Left renal cortex interstitium (tissue), 4 donors: ENCODE measurements at places on chromosomes 6 and 20. TPM values are rescaled to one million over a fixed set of nuclear protein-coding genes. Genes with fewer than 3 reads are reported as not detected.

PRELID3B gene
- polyA plus RNA-seq, result 74.0 TPM

GCNT2 gene
- 13.9 TPM for polyA plus RNA-seq

COL20A1 gene
- polyA plus RNA-seq, result 0.92 TPM

CD24 gene
- 856 TPM for polyA plus RNA-seq

ADGRF5 gene
- 27.1 TPM for polyA plus RNA-seq

NRSN1 gene
- polyA plus RNA-seq, result 0.88 TPM

C6orf132 gene
- polyA plus RNA-seq, result 5.0 TPM

SNAP25 gene
- polyA plus RNA-seq, result 13.2 TPM

XKR7 gene
- polyA plus RNA-seq, result 0.20 TPM

HDAC2 gene
- 267 TPM for polyA plus RNA-seq

HLA-DMB gene
- 67.0 TPM for polyA plus RNA-seq

PRIM2 gene
- polyA plus RNA-seq, result 17.0 TPM

RHAG gene
- 0.84 TPM for polyA plus RNA-seq

CDSN gene
- not detected for polyA plus RNA-seq

GCM1 gene
- 0.25 TPM for polyA plus RNA-seq

CRISP3 gene
- polyA plus RNA-seq, result 0.49 TPM

EMILIN3 gene
- polyA plus RNA-seq, result 11.1 TPM

SLC17A3 gene
- polyA plus RNA-seq, result 0.79 TPM

SMOC2 gene
- polyA plus RNA-seq, result 18.9 TPM

LY6G6D gene
- polyA plus RNA-seq, result 0.65 TPM

PPP1R14C gene
- 23.3 TPM for polyA plus RNA-seq

C6orf15 gene
- not detected for polyA plus RNA-seq

IL20RA gene
- polyA plus RNA-seq, result 1.4 TPM

HSPA1L gene
- polyA plus RNA-seq, result 4.2 TPM

ZFP57 gene
- 0.21 TPM for polyA plus RNA-seq

POLR1C gene
- polyA plus RNA-seq, result 33.9 TPM

KHDC1 gene
- polyA plus RNA-seq, result 9.9 TPM

PTCRA gene
- polyA plus RNA-seq, result 0.27 TPM

SIRT5 gene
- 19.3 TPM for polyA plus RNA-seq

RAB5IF gene
- 56.5 TPM for polyA plus RNA-seq

DYNLT2 gene
- 10.9 TPM for polyA plus RNA-seq

PBOV1 gene
- polyA plus RNA-seq, result not detected

SPO11 gene
- not detected for polyA plus RNA-seq

NTSR1 gene
- polyA plus RNA-seq, result 1.6 TPM

PRDM1 gene
- polyA plus RNA-seq, result 2.4 TPM

RPS21 gene
- polyA plus RNA-seq, result 820 TPM

TNNC2 gene
- 0.95 TPM for polyA plus RNA-seq

SEC23B gene
- 65.4 TPM for polyA plus RNA-seq

SIRPD gene
- polyA plus RNA-seq, result 0.17 TPM

TXLNB gene
- polyA plus RNA-seq, result 2.5 TPM

PNLDC1 gene
- not detected for polyA plus RNA-seq

SRSF3 gene
- 540 TPM for polyA plus RNA-seq

SLC13A3 gene
- 22.9 TPM for polyA plus RNA-seq

EPB41L1 gene
- polyA plus RNA-seq, result 67.0 TPM

SOX4 gene
- 170 TPM for polyA plus RNA-seq

SMLR1 gene
- polyA plus RNA-seq, result 4.4 TPM

FLRT3 gene
- 137 TPM for polyA plus RNA-seq

ZNF451 gene
- polyA plus RNA-seq, result 44.6 TPM

C6orf58 gene
- 1.4 TPM for polyA plus RNA-seq

GATA5 gene
- polyA plus RNA-seq, result 11.1 TPM

THBS2 gene
- polyA plus RNA-seq, result 19.3 TPM

FRS3 gene
- 8.0 TPM for polyA plus RNA-seq

FERMT1 gene
- polyA plus RNA-seq, result 2.6 TPM

HLA-E gene
- polyA plus RNA-seq, result 137 TPM

C6orf141 gene
- polyA plus RNA-seq, result 0.98 TPM

LY6G6C gene
- 0.32 TPM for polyA plus RNA-seq

ITPR3 gene
- 7.9 TPM for polyA plus RNA-seq

TNFRSF6B gene
- polyA plus RNA-seq, result 1.6 TPM
